ENCODE measurements at places on chromosomes 2 and 18.

GRCh38 chr2:31958140-31958717, 52.6 kb downstream of the MEMO1 start:
- DNase-seq = no peak

- DNase-seq = no peak
Measured at GRCh38 chr2:112933261-112933660, 22.3 kb downstream of the IL37 start.

GRCh38 chr2:239249048-239249447, 151.8 kb downstream of the HDAC4 start:
- DNase-seq = no peak

DNA sequence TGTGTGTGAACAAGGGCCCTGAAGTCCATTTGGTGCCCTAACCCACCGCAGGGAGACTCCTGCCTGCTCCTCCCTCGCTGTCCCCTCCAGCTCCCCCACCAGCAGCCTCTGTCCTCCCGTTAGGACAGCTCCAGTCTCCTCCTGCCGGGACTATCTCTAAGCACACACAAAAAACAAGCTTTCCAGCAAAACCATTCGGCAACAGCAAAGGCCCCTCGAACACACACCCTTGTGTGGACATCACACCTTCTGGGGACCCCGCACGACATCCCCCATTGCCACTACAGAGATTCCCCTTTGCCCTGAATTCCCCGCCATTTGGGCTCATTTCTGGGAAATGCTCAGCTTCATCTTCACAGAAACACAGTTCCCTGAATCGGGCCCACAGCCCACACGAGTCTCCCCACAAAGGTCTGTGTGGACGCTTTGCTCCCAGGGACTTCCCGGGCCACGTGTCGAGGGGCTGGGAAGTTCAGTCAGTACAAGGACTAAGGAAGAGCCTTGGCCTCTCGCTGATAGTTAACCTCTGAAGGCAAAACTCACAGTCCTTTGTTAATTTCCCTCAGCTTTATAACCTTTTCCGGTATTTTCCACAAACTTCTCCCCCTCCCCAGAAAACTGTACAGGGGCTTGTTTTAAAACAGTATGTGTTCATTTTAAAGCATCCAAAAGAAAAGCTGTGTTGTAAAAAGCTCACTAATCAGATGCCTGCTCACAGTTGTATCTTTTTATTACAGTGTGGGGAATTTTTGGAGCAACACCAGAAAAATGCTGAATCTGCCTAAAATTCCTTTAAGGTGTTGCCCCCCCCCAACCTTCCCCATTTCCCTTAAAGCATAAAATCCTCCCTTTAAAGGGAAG, 25.9 kb downstream of the SMAD7 start:
- peak; percentile 44 for DNase-seq

GRCh38 chr2:130336877-130337734, 5.6 kb upstream of the IMP4 start:
- DNase-seq = peak; percentile 95

- no peak for DNase-seq
Measured at GRCh38 chr2:144505245-144505831, 14.6 kb downstream of the ZEB2 start.

DNA sequence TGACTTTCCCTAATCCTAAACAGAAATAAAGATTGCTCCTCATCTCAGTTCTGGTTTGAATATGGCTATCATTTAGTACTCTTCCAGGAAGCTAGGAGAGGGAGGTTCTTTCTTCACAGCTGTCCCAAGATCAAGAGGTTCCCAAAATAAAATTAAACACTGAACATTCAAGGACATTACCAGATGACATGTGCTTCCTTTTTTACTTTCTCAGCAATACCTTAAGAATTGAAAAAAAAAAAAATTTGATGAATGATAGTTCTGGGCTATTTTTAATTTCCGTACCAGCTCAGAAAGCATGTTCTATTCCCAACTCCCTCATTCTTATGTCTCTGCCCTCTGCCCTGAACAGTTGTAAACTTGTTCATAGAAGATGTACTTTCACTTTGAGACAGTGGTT, 61.7 kb upstream of the MYL1 start:
- DNase-seq = no peak

DNA sequence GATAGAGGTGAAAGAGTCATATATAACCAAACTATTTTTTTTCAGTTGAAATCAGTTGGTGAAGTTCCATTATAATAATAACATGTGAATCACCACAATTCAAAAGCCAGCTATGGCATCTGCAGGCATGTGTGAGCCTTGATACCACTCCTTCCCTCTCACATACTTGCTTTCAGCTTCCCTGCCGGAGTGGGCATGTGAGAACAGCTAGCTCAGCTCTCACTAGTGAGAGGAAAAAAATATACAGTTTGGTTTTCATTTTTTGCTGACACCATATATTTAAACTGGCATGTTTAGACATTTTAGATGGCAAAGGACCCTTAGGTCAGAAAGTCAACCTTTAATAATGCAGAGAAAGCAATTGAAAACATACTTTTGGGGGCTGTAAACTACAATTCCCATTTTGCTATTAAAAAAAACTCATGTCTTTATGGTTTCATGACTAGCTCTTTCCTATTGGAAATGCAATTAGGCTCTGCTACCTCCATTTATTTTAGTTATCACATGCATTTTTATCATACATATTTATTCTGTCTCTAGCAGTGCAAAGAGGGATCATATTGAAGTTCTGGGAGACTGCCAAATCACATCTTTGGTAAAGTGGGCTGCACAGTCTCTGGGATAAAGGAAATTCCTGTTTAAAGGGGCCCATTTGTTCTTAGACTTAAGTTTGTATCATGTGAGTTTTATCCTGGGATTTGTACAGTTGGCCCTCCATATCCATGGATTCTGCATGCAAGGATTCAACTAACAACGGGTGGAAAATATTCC, 33.2 kb upstream of the SLC40A1 start:
- no peak for DNase-seq

DNA sequence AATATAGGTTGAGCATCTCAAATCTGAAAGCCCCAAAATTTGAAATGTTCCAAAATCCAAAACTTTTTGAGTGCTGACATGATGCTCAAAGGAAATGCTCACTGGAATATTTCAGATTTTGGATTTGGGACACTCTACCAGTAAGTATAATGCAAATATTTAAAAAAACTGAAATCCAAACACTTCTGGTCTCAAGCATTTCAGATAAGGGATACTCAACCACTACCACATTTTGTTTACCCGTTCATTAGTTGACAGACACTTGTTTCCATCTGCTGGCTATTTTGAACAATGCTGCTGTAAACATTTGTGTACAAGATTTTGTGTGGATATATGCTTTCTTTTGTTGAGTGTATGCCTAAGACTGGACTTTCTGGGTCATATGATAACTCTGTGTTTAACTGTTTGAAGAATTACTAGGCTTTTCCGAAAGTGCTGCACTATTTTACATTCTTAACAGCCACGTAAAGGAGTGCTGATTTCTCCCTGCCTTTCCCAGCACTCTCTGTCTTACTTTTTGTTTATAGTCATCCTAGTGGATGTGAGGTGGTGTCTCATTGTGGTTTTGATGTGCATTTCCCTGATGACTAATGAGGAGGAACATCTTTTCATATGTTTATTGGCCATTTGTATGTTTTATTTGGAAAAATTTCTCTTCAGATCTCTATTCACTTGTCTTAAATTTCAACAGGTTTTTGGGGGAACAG, 19.5 kb upstream of the DCDC2C start:
- no peak for DNase-seq

GRCh38 chr2:230642966-230643365, 69.7 kb upstream of the CAB39 start:
- DNase-seq = no peak

- no peak for DNase-seq
Measured at GRCh38 chr2:164054651-164055050, 318.8 kb upstream of the FIGN start.

- no peak for DNase-seq
Measured at GRCh38 chr2:43040084-43040854, 186.1 kb downstream of the ZFP36L2 start.

DNA sequence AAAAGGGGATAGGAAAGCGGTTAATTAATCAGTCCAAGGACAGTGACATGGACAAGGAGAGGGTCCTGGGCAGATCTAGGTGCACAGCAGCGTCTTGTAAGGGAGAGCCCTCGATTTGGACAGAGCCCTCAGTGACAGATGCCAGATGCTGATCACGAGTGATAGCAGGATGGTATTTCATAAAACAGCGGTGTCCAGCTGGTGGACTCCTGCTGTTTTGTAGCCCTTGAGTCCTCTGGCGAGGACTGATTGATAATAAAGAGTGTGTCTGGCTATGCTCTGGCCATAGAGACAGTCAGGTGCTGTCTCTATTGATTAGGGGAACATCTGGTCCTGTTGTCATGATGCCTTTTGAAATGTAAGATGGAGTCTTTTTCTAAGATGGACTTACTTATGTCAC, 180.7 kb downstream of the NCK2 start:
- no peak for DNase-seq

- DNase-seq = no peak
Measured at GRCh38 chr2:32773448-32773808, 145.6 kb downstream of the TTC27 start.

GRCh38 chr2:235270956-235271355, 222.9 kb upstream of the AGAP1 start:
- DNase-seq = no peak

GRCh38 chr2:119823734-119824334, 64.1 kb downstream of the PTPN4 start:
- peak; percentile 46 for DNase-seq

DNA sequence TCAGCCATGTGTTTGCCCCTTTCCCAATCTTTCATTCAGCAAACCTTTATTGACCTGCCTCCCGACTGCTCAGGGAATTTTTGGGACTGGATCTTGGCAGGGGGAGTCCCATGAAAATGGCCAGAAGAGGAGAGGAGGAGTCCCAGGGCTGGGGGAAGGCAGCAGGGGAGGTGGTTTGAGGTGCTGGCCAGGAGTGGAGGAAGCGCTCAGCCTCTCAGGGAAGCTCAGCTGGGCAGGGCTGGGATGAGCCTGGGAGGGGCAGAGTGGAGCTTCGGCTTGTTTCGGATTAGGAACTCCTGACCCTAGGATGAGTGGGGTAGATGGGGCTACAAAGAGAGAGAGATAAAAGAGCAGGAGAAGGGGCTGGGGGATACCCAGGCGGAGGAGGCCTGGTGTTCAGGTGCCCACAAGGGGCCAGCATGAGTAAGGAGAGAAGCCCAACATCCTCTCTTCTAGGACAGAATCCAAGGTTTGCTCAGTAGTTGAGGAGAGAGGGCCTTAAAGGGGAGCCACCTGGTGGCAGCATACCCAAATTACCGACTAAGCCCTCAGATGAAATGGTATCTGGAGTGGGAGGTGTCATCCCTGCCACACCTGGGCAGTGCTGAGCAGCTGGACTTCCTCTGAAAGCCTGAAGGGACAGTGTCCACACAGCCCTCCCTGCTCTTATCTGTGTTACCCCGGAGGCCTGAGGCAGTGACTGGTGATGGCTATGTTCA, 91.1 kb downstream of the INHBB start:
- no peak for DNase-seq

- no peak for DNase-seq
Measured at GRCh38 chr2:137700681-137701080, 263.6 kb upstream of the HNMT start.

GRCh38 chr2:94725543-94725942, 145.7 kb upstream of the TEKT4 start:
- DNase-seq = no peak
